ENCODE measurements at places on chromosomes 4 and X.

DNA sequence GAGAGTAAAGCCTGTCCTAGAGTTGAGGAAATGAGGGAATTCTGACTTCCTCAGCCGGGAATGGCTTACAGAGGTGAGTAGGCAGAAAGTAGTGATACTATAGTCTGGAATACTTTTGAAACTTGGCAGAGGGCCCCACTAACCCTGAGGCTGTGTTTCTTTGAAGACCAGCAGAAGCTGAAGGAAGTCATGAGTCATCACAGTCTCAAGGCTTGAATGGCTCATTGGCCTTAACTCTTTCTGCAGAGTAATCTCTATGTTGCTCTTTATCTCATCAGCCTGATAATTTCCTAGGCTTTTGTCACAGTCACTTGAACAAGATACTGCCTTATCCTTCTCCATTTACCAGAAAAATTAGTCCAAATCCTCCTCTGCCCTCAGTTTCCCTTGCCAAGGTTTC, 80.8 kb downstream of the ANKRD50 start:
- no peak for DNase-seq

- DNase-seq, result no peak
Measured at GRCh38 chr4:185120631-185120946, 22.5 kb upstream of the SLC25A4 start.

- no peak for DNase-seq
Measured at GRCh38 chr4:172168888-172169287, 355.7 kb downstream of the GALNTL6 start.

- no peak for DNase-seq
Measured at GRCh38 chr4:5379895-5380294, 328.5 kb downstream of the EVC2 start.

- no peak for DNase-seq
Measured at GRCh38 chrX:30597216-30598012, 19.8 kb upstream of the TASL start.

- DNase-seq, result no peak
Measured at GRCh38 chr4:80897537-80898303, 132.8 kb upstream of the BMP3 start.

GRCh38 chr4:25807102-25807728, 55.6 kb downstream of the SEL1L3 start:
- no peak for DNase-seq

- no peak for DNase-seq
Measured at GRCh38 chrX:153526801-153527200, 9.4 kb downstream of the ATP2B3 start.

DNA sequence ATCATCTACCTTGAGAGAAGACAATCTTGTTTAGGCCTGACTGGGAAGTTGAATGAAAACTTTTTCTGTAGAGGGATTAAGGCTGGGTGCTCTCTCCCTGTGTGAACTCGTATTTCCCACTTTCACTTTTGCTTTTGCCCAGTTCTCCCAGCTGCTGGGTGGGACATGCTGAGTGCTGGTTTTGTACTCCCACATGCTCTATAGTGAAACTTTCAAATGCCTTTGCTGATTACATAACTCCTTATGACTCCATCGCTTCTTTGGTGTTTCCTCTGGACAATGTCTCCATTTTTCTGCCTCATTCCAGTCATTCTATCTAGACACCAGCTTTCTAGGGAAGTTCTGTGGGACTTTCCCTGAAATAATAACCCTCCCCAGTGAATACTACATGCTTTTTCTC, 100.5 kb downstream of the CLNK start:
- no peak for DNase-seq

DNA sequence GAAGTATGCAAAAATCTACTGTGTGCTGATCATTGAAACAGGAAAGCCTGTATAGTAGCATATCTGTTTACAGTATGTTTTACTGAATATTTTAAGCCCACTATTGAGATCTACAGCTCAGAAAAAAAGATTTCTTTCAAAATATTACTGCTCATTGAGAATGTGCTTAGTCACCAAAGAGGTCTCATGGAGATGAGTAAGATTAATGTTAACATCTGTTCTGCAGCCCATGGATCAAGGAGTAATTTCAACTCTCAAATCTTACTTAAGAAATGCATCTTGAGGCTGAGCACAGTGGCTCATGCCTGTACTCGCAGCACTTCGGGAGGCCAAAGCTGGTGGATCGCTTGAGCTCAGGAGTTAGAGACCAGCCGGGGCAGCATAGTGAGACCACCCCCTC, 3.3 kb downstream of the RNF4 start:
- no peak for DNase-seq

DNA sequence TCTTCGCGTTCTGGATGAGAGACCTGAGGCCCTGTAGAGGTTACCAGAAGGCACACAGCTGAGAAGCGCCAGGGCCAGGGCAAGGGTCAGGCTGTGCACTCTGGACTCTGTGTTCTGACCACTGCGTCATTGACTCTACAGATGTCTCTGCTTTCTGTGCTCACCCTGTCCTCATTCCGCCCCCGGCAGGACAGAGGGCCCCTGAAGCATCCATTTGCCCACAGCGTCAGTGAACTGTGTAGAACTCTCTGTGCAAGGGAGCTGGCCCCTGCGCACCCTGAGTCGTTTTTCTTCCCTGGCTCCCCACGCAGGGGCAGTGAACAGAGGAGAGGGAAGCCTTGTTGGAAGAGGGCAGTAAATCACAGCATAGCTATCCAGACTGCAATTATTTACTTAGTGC, 6.1 kb upstream of the WAS start:
- DNase-seq, result no peak

- no peak for DNase-seq
Measured at GRCh38 chr4:159227984-159228383, 125.1 kb downstream of the RAPGEF2 start.

GRCh38 chrX:118726396-118726795, 1.0 kb upstream of the IL13RA1 start:
- no peak for DNase-seq

- no peak for DNase-seq
Measured at GRCh38 chr4:75287738-75288517, 226.3 kb downstream of the RCHY1 start.

GRCh38 chr4:169907705-169908104, 118.5 kb downstream of the MFAP3L start:
- no peak for DNase-seq

DNA sequence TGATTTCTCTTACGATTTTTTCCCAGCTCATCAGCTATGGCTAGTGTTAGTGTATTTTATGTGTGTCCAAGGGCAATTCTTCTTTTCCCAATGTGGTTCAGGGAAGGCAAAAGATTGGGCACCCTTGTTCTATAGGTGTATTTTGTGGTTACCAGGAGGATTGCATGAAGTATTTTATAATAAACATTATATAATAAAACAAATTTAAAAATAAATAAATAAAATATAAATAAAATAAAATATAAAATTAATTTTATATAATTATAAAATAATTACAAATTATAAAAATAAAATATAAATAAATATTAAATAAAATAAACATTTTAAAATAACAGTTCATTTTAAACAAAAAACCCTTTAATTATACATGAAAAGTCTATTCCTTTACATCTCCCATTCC, 35.6 kb upstream of the UGT2B10 start:
- DNase-seq, result no peak

- no peak for DNase-seq
Measured at GRCh38 chr4:169030562-169030982, 20.5 kb upstream of the CBR4 start.

DNA sequence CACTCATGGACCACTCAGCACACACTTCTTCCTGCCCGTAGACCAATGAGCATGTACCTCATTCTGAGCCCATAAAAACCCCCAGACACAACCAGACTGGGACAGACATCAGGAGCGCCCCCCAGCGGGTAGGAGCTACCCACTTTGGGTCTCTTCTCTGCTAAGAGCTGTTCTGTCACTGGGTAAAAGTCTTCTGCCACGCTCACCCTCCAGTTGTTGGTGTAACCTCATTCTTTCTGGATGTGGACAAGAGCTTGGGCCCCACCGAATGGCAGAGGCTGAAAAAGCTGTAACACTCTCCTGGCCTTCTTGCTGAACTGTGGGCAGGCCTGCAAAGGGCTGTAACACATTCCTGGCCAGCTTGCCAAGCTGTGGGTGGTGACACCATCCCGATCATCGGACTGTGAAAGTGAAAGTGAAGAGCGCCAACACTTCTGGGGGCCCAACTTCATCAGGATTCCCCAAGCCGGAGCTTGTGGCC, 137.6 kb downstream of the TECRL start:
- DNase-seq, result no peak

DNA sequence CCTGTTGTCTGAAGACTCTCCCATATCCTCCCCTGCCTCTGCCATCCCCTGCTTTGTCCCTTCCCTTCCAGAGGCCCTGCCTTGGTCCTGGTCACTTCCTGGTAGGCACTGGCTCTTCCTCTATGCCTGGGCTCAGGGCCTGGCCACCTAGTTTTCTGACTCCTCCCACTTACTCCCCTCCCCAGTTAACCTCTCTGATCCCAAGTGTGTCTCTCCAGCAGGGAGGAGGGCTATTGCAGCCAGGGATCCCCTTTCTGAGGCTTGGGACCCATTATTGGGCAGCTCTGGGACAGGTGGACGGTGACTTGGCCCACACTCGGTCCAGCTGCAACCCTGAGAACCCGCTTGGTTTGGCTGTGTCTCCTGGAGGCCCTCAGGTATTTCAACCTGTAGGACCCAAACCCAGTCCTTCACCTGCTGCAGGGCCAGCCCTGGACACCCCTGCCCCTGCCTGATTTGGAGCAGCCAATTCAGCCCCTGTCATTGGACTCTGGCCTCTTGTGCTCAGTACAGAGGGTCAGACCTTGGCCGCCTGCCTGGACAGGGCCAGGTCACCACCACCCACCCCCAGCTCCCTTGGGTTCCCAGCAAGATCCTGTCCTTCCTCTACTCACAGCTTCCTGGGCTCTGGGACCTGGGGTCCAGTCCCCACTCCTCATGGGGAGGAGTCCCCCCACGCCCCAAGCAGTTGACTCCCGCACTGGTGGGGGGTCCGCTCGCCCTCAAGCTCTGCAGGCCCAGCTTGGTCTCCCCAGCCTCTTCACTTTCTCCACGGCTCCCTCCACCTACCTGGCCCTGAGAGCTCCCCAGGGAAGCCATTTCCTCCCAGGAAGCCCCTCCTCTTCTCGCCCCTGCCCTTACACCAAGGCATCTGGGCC, 1.1 kb upstream of the SH3BP2 start:
- DNase-seq, result no peak

Data from activated CD4-positive, alpha-beta T cell treated with anti-CD3 and anti-CD28 coated beads for 1 hour (primary cell).